GM23248 (cell line): ENCODE measurements at places on chromosomes 11 and 22. TPM values are rescaled to one million over a fixed set of nuclear protein-coding genes. Genes with fewer than 3 reads are reported as not detected.

DEAF1 gene
- polyA plus RNA-seq, result 31.7 and 35.0 TPM in 2 replicates

DNA sequence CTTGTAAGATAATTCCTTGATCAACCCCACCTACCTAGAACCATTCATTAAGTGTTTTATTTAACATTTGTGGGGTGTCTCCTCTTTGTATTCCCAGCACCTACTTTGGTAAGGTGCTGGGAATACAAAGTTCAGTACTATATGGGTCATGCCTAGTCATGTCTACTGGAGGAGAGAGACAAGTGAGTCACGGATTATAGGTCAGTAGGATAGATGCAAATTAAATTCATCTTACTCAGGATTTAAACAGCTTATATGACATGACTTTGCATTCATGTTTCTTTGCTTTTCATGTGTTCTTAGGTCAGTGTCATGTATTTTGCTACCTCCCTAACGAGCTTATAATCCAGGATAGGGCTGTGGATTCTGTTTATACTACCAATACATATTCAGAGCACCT, 3.4 kb upstream of the FADS1 start:
- DNase-seq, result peak; percentile 79

DNA sequence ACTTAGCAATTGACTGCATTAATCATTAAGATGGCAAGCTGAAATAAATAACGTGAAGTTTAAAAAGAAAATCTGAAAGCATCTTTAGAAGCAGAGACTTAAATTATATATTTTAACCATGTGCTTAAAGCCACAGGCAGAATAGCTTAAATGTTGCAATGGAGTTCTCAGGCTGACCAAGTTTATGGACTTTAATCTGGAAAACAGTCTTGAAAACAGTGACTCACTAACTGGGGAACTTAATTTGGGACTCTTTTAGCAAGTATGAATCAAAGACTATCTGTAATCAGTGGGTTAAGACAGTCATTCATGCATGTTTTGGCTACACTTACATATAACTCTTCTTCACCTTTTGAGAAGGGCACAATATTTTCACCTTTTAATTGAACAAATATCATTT, 12.6 kb upstream of the GLYATL1 start:
- peak; percentile 76 for DNase-seq

GRCh38 chr11:13316528-13316961, 39.0 kb downstream of the BMAL1 start:
- DNase-seq, result peak; percentile 94

GRCh38 chr11:90438069-90438468, 215.2 kb upstream of the CHORDC1 start:
- no peak for DNase-seq

GRCh38 chr11:46916286-46917108, 1.9 kb downstream of the LRP4 start:
- DNase-seq, result peak; percentile 88

GRCh38 chr22:23088199-23088604, 17.9 kb downstream of the GNAZ start:
- DNase-seq, result no peak

- no peak for DNase-seq
These were observed 3.3 kb upstream of the B3GNT6 start for GRCh38 chr11:77030834-77031414.
